Stimulated activated CD4-positive, alpha-beta T cell treated with anti-CD3 and anti-CD28 coated beads, Interleukin-2, amount 100 ng/mL, for 4 hours (primary cell): ENCODE measurements at places on chromosomes 3 and 15.

- no peak for DNase-seq
Observed at GRCh38 chr3:194075802-194076460, 60.0 kb upstream of the HES1 start.

DNA sequence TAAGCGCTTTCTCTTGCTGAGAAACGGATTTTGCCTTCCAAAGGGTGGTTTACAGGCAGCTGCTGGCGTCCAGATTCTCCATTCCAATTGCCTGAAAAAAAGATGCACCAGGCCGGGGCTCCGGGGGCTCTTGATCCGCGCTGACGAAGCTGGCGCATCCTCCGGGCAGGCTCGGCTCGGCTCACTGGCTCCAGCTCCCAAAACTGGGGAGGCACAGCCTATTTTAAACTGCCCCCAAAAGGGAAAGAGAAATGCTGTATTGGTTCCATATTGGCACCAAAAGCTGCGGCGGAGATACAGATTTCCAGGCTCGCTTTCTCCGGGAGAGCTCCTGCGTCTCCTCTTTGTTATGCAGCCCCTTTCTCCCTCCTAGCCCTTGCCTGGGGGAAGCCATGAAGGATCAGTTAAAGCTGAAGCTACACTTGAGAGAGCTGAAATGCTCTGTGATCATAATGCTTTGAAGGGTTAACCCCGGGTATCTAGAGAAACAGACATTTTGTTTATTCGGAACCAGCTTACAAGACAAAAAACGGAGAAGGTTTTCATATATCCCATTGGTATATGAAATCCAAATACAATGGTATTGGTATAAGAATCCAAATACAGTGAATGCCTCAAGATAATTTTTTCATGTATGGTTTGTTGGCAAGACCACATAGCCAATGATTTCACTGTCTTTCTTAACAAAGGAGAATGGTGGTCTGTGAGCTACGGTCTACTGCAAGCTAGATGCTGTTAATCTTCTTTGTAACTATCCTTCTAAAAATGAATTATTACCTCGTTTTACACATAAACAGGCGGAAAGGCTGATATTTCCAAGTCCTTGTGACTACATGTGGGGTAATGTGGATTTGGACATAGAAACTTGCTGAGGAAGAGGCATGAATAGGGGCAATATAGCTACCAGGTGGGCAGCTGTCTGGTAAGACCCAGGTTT, 693 bp downstream of the CD200 start:
- DNase-seq: no peak

- no peak for DNase-seq
Observed at GRCh38 chr3:58238830-58239229, 1.2 kb downstream of the ABHD6 start.

DNA sequence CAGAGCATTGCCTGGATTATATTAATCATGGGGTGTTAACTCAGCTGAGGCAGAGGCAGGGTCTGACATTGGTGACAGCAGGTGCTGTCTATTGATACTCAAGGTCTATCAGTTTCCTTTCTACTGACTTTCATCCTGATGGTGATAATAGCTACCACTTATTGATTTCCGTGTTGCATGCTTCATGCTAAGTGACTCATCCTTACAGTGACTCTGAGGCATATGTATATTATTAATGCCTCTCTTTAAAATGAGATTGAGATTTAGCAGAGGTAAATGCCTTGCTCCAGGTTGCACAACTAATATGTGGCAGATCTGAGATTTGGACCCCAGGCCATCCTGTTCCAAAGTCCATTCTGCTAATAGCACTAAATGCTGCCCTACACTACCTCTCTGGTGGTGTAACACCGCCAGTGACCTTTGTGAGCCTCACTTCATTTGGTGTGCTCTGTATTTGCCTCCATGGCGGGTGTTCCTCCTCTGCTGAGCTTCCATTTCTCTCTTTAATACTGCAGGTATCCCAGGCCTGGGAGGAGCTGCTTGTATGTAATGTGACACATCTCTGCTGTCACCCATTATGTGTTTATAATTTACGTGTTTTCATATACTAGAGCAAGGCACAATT, 50.4 kb downstream of the GPR171 start:
- DNase-seq: no peak

DNA sequence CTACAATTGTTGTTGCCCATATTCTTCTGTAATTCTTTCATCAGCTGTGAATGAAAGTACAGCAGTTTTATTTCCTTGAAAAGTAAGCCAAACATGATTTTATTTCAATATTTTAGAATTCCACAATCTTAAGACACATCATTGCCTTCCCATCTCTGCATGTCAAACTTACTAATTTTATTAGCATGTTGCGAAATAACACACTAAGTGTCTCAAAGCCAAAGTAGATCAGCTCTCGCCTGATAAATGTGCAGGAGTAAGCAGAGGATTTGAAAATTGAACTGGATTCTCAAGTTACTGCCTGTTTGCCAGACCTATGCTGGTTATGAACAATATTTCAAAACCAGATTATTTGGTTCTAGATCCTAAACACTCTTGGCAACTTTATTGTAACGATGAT, 25.7 kb downstream of the TGFBR2 start:
- DNase-seq: no peak

DNA sequence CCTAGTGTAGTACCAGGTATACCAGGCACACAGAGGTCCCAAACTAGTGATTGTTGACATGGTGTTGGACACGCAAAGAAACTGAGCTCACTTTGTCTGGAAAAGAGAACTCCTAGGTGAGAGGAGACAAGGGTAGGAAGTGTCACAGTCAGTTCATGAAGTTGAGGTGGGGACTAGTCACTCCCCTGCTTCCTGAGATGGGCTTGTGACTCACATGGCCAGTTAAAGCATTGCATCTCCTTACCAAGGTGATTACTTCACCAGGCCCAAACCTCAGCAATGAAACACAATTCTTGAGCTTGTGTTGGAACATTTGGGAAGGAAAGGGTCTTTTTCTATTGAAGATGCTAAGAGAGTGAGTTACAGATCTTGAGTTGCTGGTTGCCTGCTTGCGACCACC, 49.2 kb upstream of the RAD18 start:
- DNase-seq: no peak

DNA sequence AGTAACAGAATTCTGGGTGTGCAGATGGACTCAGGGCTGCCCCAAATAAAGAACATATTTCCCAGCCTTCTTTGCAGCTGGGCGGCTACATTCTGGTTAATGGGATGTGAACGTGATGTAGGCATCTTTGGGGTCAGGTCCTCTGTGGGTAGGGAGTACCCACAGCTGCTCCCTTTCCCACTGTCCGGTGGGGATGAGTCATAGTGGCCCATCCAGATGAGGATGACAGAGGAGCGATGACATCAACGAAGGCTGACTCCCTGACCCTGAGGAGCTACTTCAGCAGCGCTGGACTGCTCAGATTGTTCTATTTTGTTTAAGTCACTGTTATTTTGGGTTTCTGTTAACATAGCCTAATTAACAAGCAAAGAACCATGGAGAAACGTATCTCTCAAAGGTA, 38.0 kb downstream of the SRPRB start:
- DNase-seq: no peak

DNA sequence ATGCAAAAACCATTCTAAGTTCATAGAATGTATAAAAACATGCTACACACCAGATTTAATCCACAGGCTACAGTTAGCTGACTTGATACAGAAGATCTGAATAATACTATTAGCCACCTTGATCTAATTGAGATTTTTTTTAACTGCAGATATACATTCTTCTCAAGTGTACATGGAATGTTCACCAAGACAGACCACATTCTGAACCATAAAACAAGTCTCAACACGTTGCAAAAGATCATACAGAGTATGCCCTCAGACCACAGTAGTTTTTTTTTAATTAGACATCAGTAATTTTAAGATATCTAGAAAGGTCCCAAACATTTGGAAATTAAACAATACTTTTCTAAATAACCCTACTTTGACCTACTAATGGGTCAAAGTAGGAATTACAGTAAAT, 83.3 kb downstream of the FGF7 start:
- no peak for DNase-seq

DNA sequence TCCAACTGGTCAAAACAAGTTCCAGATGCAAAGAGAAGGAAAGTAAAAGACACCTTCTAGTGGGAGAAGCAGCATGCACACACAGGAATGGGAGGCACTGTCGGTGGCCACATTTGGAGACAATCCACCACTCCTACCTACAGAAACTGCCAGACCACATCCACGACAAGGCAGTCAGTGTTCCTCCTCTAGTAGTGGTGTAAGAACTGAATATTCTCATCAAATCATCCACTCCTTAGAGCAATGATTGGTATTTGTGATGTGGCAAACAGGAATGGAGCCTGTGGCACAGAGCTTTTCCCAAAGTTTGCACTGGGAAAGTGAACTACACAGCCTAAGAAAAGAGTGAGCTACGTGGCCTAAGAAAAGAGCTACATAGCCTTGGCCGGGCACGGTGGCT, 5.1 kb upstream of the SPINT1 start:
- DNase-seq: no peak

GRCh38 chr15:89797678-89798201, 16.9 kb downstream of the ANPEP start:
- no peak for DNase-seq

DNA sequence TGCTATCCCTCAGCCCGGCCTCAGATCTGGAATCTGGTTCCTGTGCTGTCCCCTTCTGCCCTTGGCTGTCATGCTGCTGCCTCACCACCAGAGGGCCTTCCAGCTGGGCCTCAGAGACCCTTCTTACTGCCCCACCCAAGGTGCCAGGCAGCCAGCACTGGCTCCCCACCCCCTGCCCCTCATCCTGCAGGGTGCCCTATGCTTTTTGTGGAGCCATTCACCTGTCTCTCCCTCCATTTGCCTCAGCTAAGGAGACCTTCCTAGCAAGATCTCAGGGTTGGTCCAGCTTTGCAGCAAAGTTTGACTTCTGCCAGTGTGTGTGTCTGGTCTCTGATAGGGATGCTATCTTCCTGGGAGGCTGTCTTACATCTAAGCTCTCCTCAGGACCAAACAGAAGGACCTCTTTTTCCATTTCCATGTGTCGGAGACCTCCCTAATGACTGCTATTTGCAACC, 1.9 kb upstream of the VWA5B2 start:
- DNase-seq: peak; percentile 49
